ENCODE measurements at places on chromosomes 16 and 17.
A peak's percentile ranks its signal among the peaks of the same experiment; 100 is the strongest.

DNA sequence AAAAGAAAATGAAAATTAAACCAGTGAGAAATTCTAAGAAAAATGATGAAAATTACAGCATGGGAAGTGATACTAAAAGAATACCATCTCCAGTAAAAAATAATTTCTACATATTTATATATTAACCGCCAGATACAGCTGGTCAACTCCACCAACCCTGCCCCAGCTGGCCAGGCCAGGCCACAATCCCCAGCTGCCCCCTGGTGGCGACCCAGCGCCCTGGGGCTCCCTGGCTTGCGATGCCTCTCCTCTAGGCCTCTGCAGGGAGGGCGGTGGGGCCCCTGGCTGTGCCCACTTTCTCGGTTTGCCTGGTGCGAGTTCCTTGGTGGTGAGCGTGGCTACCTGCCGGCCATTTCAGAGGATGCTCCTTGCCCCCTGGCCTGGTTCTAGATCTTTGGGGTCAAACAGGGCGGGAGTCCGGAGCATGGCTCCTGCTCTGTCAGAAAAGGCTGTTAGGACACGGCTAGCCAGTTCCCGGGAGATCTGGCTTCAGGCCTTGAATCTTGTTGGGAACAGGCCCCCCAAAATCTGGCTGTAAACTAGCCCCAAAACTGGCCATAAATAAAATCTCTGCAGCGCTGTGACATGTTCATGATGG, 14.5 kb downstream of the GLIS2 start:
- DNase-seq = peak; percentile 94

DNA sequence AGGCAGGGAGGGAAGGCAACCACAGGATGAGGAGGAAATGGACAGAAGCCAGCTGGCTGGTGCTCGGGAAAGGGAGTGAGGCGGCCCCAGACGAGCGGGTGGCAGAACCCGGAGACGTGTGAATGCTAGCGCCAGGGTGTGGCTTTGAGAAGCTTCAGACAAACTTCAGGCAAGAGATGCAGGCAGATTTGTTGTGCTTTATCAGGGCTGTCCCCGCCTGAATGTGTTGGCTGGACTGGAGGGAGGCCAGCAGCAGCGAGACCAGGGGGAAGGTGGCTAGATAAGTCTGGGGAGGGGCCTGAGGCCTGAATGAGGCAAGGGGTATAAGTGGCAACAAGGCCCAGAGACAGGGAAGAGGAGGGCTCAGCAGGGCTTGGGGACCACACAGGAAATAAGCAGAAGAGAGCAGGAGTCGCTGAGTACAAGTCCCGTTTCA, 22.0 kb downstream of the CAMKK1 start:
- peak; percentile 90 for DNase-seq

DNA sequence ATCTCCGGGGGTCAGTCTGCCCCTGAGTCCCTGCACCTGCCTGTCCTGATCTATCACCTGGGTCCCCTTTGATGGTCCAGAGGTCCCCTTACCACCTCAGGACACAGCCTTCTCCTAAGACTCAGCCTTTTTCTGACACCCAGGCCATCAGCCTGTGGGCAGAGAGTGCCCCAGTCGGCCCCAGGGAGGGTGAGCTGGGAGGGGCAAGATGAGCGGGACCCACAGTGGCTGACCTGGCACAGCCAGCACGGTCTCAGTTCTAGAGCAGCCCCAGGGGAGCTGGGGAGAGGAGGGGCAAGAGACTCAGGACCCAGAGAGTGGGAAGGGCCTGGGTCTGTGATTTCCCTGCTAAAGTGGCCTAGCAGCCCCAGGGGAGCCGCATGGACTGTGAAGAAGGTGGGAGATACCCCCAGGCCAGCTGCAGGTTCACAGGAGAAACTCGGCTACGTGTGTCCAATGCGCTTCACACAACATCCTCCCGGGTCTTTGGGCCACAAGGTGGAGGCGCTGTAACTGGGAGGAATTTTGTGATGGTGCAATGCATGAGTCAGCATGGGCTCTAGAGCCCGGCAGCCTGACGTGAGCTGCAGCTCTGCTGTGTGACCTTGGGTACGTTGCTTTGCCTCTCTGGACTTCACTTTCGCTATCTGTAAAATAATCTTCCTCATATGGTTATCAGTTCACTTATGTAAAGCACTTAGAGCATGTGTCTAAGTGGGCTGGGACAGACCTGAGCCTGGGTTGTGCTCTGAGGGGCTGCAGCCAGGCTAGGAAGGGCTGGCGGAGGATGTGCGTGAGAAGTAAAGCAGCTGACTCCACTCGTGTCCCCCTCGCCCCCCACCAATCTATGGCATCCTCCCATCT, 67.2 kb upstream of the LHX1 start:
- DNase-seq = no peak

DNA sequence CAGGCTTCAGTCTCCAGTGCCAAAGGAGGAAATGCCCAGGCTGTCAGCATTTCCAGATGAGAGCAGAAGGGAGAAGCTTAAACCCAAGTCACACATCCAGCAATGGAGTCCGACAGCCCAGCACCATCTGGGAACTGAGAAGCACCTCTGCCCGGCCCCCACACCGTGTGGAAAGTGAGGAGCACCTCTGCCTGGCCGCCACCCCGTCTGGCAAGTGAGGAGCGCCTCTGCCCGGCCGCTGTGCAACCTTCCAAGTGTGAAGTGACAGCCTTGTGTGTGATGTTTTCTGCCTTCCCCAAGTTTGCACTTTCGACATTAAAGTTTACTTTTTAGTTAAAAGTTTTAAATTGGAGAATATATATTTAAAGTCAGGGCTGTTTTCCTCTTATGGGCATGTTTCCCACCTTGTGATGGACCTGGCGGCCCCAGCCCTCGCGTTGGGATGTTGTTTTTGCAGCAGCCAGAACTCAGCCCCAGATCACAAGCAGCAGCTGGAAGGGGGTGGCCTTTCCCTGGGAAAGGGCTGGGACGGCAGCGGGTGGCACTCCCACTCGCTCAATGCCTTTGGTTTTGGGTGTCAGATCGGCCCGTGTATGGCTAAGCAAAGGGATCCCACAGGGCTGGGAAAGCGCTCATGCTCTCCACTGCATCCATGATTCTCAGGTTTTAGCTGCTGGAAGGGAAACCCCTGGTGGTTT, 7.2 kb downstream of the CCDC137 start:
- DNase-seq = no peak

DNA sequence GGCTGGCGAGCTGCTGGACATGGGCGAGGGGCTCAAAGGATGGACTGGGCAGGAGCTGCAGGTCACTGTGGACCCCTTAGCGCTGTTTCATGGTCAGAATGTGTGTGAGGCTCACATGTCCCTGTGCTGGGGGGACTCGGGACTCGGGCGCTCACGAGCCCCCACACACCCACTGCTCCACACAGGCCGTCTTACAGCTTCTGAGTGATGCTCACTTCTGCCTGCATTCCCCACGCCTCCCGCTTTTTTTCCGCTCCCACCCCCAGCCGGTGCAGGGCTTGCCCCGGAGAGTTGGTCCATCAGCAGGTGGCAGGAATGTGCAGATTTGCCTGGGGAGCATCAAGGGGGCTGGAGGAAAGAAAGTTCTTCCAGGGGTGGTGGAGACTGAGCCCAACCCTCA, 20.2 kb upstream of the JPT2 start:
- DNase-seq = no peak

- no peak for DNase-seq
Measured at GRCh38 chr17:65902831-65903522, 289.0 kb downstream of the CEP112 start.

DNA sequence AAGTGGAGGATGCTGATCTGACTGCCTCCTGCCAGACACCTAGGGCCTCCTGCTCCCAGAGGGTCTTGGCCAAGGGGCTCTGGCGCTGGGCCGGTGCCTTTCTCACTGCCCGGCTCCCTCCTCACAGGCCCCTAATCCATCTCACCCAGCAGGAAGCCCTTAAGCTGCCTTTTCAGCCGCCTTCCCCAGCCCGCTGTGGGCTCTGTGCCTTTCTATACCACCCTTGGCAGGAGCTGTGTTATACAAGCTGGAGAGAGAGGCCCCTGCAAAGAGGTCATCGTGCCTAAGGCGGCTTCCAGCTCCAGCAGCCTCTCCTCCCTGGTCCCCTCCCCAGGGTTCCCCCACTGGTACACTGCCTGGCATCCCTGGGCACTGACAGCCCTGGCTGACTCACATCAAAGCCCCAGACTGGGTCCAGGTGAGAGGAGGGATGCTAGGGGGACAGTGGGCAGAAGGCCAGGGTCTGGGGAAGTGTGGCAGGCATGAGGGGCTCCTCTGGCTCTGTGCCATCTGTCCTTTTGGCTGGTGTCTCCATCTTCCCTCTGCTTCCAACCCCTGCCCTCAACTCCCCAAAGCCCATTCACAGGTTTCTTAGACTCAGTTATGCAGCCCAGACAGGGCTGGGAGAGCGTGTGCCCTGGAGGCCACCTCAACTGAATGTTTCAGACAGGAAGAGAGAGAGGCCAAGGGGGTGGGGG, 15.3 kb upstream of the FZD2 start:
- DNase-seq = no peak

- DNase-seq = no peak
Measured at GRCh38 chr17:14790521-14790920, 474.6 kb downstream of the PMP22 start.

GRCh38 chr17:68053231-68054013, 17.9 kb downstream of the KPNA2 start:
- DNase-seq = peak; percentile 77

GRCh38 chr17:59335685-59336084, 4.2 kb downstream of the YPEL2 start:
- no peak for DNase-seq

DNA sequence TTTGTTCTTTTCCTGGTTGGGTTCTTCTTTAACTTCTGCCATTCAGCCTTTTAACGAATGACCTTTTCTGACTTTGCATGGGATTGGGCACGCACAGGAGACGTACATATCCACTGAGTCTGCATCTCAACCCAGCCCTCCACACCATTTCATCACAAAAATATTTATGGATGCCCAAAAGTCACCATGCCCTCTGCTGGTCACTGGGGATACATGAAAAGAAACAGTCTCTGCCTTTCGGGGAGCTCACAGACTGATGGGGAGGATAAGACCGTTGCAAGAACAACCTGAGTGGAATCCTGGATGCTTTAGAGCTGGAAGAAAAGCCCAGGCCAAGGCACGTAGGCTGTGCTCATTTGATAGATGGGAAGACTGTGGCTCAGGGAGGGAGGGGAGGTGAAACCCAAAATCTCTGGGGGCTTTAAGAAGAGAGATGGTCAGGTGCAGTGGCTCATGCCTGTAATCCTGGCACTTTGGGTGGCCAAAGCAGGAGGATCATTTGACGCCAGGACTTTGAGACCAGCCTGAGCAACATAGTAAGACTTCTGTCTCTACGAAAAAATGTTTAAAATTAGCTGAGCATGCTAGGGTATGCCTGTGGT, 7.9 kb upstream of the MT2A start:
- no peak for DNase-seq

GRCh38 chr16:71865173-71865863, 18.7 kb downstream of the ZNF821 start:
- DNase-seq = no peak

DNA sequence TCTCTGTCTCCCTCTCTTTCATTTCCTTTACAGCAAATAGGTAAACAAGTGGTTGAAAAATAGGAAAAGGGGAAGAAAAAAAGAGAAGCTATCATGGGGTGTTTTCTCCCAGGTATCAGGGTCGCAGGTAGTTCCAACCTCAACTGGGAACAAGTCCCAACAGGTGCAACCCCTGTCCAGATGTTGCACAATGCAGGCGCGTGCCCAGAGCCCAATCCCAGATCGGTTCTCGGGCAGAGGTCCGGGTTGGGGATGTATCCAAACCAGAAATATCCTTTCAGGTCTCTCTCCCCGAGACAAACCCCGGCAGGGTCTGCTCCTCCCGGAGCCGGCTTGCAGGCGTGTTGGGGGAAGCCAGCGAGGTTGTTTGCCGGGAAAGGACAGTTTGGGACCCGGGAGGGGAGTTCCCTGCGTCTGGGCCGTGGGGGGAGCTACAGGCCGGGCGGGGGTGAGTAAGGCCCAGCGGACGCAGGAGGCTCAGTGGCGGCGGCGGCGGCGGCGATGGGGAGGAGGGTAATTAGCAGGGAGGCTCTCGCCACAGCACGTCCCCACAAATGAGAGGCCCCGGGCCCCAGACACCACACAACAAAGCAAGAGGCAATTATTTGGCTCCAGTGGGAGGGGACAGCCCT, 21.2 kb upstream of the SP6 start:
- DNase-seq = no peak

- no peak for DNase-seq
Measured at GRCh38 chr16:69109486-69110270, 4.2 kb downstream of the HAS3 start.

DNA sequence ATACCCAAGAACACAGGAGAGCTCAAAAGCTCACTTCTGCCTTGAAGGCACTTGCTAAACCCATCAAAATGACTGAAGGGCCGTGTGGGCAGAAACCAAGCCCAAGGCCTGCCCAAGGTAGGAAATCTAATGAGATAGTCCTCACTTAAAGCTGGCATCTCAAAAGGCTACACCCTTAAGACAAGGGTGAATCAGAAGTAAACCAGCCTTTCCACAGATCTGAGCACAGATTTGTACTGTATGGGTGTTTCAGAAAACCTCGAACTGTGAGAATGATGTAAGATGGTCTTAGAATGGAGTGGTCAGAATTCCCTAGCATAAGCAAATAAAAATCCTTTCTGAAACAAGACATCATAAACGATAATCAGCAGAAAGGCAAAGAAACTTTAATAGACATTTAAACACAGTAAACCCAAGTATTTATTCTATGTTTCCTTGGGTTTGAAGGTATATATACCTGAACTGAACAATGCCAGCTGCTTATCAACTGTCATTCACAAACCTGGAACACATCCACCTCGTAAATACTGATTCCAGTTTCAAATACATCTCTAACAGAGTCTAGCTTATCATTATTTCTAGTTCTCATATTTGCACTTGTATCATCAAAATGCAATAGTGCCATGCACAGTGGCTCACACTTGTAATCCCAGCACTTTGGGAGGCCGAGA, 37.8 kb downstream of the GLG1 start:
- DNase-seq = no peak

- no peak for DNase-seq
Measured at GRCh38 chr17:1216217-1217088, 36.7 kb upstream of the ABR start.

GRCh38 chr17:66301864-66302741, at the start of gene PRKCA:
PRKCA (plus strand) TSS chr17:66302613.
- peak; percentile 82 for DNase-seq

GRCh38 chr16:47481698-47482374, 20.7 kb downstream of the PHKB start:
- no peak for DNase-seq

GRCh38 chr17:794876-795275, 12.7 kb downstream of the MRM3 start:
- DNase-seq = peak; percentile 89

GRCh38 chr17:30391534-30391933, 12.8 kb downstream of the CPD start:
- no peak for DNase-seq

- DNase-seq = peak; percentile 68
Measured at GRCh38 chr17:61409301-61410112, 9.9 kb downstream of the TBX2 start.

- DNase-seq = no peak
Measured at GRCh38 chr16:8937803-8938202, 25.9 kb downstream of the USP7 start.

- no peak for DNase-seq
Measured at GRCh38 chr17:60079401-60080243, 901 bp upstream of the HEATR6 start.

GRCh38 chr16:10242916-10243315, 60.7 kb upstream of the GRIN2A start:
- DNase-seq = no peak

GRCh38 chr17:39755554-39756379, 18.0 kb downstream of the GRB7 start:
- DNase-seq = no peak

- no peak for DNase-seq
Measured at GRCh38 chr17:49965524-49965909, 3.5 kb upstream of the DLX4 start.
